ENCODE measurements at places on chromosomes 1 and 21. TPM values are rescaled to one million over a fixed set of nuclear protein-coding genes. Genes with fewer than 3 reads are reported as not detected.

ROR1 gene
- total RNA-seq, result 7.9 TPM

BRINP2 gene
- total RNA-seq, result 0.46 TPM

KCNH1 gene
- total RNA-seq, result 6.0 TPM

OR2G6 gene
- not detected for total RNA-seq

SLC2A5 gene
- total RNA-seq, result 0.57 TPM

HES4 gene
- total RNA-seq, result 2.4 TPM

DNA sequence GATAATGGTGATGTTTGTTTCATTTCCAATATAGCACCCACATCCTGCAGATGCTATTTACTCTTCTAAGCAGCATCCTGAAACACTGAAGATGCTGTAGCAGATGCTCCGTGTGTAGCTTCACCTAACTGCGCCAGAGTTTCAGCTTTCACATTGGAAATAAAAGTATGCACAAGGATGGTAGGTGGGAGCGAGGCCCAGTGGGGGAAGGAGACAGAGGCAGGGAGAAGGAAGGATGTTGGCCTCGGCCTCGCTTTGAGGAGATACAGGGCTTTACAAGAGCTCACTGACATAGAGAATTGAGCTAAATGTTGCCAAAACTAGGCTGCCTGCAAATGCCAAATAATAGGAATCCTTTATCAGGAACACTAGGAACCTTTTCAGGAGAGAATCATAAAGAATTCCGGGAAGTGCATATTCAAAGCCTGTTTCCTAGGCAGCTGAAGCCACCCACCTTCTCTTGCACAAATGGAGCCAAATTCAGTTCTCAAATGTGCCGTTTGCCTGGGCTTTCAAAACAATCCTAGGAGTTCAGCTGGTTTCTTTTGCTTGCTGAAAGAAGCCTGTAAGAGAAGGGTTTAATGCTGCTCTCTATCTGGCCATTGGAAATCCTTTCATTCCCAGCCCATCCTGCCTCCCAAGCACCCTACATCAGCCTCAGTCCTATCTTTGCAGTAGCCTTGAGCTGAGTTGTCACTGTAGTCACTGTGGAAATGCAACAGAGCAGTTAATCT is 135.4 kb upstream of the ATP1B1 start:
- DNase-seq, result no peak

DNA sequence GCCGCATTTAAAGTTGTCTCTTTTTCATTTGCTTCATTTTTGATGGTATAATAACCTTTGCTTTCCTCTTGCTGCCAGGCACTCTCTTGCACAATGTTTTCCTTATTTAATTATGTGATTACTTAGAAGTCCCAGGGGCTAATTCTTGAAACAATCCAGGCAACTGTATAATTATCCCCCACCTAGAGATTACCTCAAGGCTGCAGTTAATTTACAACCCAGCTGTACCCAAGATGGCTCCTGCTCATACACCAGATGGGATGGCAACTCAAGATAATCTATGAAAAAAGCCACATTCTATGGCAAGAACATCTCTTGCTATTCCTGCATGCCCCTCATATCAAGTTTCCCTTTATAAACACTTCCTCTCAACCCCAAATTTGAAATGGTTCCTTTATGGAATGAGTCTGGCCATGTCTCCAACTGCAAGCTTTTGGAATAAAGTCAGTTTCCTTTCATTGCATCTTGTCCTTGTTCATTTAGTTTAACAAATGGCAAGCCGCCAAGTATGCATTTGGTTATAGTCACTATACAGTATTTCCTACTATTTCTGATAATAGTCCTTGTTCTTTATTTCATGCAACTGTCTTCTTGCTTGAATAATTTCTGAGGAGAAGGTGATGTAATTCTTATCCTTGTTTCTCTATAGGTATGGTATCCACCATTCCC is 1042.6 kb downstream of the PLA2G4A start:
- no peak for DNase-seq

DNA sequence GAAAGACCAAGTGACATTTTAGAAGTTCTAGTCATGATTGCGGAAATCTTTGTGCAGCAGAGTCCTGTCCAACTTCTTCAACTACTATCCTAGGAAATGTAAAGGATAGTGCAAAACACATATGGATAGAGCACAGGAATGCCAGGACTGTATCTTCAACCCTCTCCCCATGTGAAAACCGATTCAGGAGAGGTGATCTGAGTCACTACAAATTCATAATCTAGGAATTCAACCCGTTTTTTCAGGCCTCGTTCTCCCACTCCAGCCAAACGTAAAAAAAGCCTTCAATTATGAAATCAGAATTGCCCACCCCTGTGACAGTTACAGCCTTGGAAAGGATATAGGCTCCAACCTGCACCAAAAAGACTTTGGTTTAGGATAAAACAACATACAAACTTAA is 52.9 kb upstream of the RGS1 start:
- DNase-seq, result no peak

GRCh38 chr1:241090798-241091197 is 266.2 kb downstream of the RGS7 start:
- DNase-seq, result no peak

- DNase-seq, result no peak
Measured at GRCh38 chr1:184035719-184036516, 1.6 kb downstream of the COLGALT2 start.

- peak; percentile 56 for DNase-seq
Measured at GRCh38 chr1:154992721-154993571, 440 bp upstream of the LENEP start.

DNA sequence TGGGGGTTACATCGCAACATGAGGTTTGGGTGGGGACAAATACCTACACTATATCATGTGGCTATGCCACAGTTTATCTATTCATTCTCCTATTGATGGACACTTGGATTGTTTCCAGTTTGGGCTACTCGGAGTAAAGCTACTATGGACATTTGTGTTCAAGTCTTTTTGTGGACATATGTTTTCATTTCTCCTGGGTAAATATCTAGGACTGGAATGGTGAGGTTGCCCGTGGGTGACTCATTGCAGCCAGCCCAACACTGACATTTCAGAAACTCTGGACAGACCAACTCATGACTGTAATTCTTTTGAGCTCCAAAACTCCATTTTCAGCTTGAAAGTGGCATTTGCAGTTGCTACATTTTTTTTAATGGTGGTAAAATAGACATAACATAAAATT is 82.7 kb downstream of the KAZN start:
- DNase-seq, result no peak

- no peak for DNase-seq
Measured at GRCh38 chr21:39317134-39318090, 4.0 kb upstream of the BRWD1 start.

- DNase-seq, result peak; percentile 27
Measured at GRCh38 chr1:32876341-32877210, 5.9 kb upstream of the FNDC5 start.

DNA sequence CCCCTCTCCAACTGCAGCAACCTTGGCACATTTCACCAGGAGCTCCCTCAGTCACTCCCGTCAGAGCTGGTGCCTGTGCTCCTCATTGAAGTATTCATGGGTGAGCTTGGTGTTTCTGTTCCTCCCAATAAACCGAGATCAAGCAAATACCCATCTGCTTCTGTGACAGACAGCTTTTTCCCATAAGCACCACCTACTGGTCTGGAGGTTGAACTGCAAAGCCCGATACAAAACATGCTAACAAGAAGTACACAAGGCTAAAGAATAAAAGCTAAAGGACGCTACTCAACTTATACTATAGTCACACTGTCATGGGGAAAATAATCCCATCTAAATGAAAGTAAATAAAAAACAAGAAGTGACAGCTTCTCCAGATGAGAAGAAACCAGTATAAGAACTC is 111.9 kb upstream of the C21orf91 start:
- DNase-seq, result no peak

- DNase-seq, result no peak
Measured at GRCh38 chr1:183821889-183822611, 17.1 kb downstream of the RGL1 start.

DNA sequence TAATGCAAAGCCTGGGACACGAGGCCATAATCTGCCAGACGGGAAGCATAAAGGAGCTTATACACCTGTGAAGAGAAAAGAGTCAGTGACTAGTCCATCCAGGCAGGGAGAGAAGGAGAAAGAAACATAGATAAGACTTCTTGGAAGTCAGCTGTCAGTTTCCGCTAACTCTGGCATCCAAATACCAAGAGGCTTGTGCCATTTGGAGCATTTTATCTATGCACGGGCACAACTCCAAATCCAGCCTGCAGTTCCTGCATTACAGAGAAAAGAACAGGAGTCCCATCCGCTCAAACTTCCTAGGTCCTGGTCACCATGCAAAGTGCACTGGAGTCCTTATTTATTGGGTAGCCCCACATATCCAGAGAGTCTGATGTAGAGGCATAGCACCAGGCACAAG is 27.9 kb downstream of the SEC16B start:
- no peak for DNase-seq

GRCh38 chr21:41115851-41116250 is 52.1 kb upstream of the BACE2 start:
- DNase-seq, result no peak

All from LHCN-M2 (cell line).